Smooth muscle cell of bladder (primary cell): ENCODE measurements at places on chromosomes 16 and 17. TPM values are rescaled to one million over a fixed set of nuclear protein-coding genes. Genes with fewer than 3 reads are reported as not detected.

The PYY gene
- total RNA-seq, result not detected in 2 replicates

The MARVELD3 gene
- total RNA-seq, result not detected in 2 replicates

The TPSD1 gene
- total RNA-seq, result not detected in 2 replicates

The RAB11FIP4 gene
- total RNA-seq, result 0.28 and 0.74 TPM in 2 replicates

The KRT32 gene
- under 0.01 TPM in 1 of 2 replicates, not detected in the other for total RNA-seq

The KRT31 gene
- total RNA-seq, result not detected in 2 replicates

The KCNJ12 gene
- 2.3 and 6.4 TPM in 2 replicates for total RNA-seq

The MYL11 gene
- total RNA-seq, result not detected in 2 replicates

The PRR29 gene
- total RNA-seq, result 0.28 and 0.57 TPM in 2 replicates

The FBXL20 gene
- total RNA-seq, result 10.7 and 12.6 TPM in 2 replicates

The PMFBP1 gene
- under 0.01 and 0.18 TPM in 2 replicates for total RNA-seq

The EME1 gene
- total RNA-seq, result 1.3 TPM in 2 replicates

The TMEM114 gene
- total RNA-seq, result not detected in 2 replicates

The MLKL gene
- total RNA-seq, result 7.7 and 8.5 TPM in 2 replicates

The KCTD19 gene
- under 0.01 and 0.14 TPM in 2 replicates for total RNA-seq

The ETV4 gene
- 1.3 and 1.4 TPM in 2 replicates for total RNA-seq

The CAPNS2 gene
- total RNA-seq, result 0.57 and 0.92 TPM in 2 replicates

The SPATA22 gene
- 0.09 and 1.8 TPM in 2 replicates for total RNA-seq

The RPL26 gene
- 4,111 and 4,604 TPM in 2 replicates for total RNA-seq

The RASD1 gene
- 2.4 and 2.6 TPM in 2 replicates for total RNA-seq

The CSH1 gene
- total RNA-seq, result not detected in 2 replicates

The NGFR gene
- total RNA-seq, result 0.14 and 0.18 TPM in 2 replicates

The KCNJ2 gene
- total RNA-seq, result 10.9 and 16.1 TPM in 2 replicates

The GPRC5C gene
- 10.7 and 10.9 TPM in 2 replicates for total RNA-seq

The TRPV3 gene
- 1.4 and 4.3 TPM in 2 replicates for total RNA-seq

The CSH2 gene
- total RNA-seq, result not detected in 2 replicates

The TEKT5 gene
- 0.09 and 0.14 TPM in 2 replicates for total RNA-seq

The NHERF2 gene
- 27.0 and 28.1 TPM in 2 replicates for total RNA-seq

The SHISA6 gene
- total RNA-seq, result not detected in 2 replicates

The PEMT gene
- 15.3 and 18.6 TPM in 2 replicates for total RNA-seq

The KRT40 gene
- total RNA-seq, result not detected in 2 replicates

The MYH11 gene
- 0.09 and 0.14 TPM in 2 replicates for total RNA-seq

The KRTAP3-2 gene
- not detected in 2 replicates for total RNA-seq

The PRRT2 gene
- 0.92 and 1.3 TPM in 2 replicates for total RNA-seq

The SLC47A1 gene
- 1.6 and 1.7 TPM in 2 replicates for total RNA-seq

The EFCAB3 gene
- not detected in 2 replicates for total RNA-seq

The NPB gene
- 0.28 and 0.46 TPM in 2 replicates for total RNA-seq

The CD300LF gene
- total RNA-seq, result not detected in 2 replicates

The GPR142 gene
- not detected in 2 replicates for total RNA-seq

The HBA2 gene
- not detected in 2 replicates for total RNA-seq

The CDH15 gene
- total RNA-seq, result 0.28 and 0.65 TPM in 2 replicates

The CD300LB gene
- total RNA-seq, result not detected in 2 replicates

The SLX1B gene
- total RNA-seq, result 2.8 and 3.8 TPM in 2 replicates

The TBC1D3I gene
- 0.09 and 0.28 TPM in 2 replicates for total RNA-seq
